GM12865 (cell line): ENCODE measurements at places on chromosomes 3 and 15.

- no peak for DNase-seq
Measured at GRCh38 chr3:59372346-59372745, 322.5 kb upstream of the CFAP20DC start.

DNA sequence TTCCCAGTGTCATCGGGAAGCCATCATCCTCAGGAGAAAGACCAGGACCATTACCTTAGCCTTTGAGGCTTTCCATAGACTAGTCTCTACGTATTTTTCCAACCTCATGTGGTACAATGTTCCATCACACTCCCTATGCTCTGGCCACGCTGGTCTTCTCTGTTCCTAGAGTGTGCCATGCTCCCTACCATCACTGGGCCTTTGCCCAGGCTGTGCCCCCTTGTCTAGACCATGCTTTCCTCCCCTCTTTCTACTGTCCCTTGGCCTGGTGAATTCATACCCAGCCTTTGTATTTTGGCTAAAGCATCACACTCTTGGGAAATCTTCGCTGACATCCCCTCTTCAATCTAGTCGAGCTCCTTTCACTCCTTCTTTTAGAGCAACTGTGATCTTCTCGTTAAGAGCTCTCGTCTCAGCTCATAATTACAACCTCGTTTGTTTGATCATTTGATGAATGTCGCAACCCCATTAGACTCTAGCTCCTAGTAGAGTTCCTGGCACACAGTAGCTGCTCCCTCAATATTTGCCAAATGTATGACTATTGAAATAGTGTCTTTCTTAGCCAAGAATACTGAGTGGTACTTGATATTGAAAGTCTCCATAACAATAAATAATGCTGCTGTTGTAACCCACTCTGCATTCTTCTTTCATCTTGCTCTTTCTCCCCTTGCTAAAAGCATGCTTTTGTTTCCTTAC is 100.2 kb upstream of the FAM3D start:
- DNase-seq, result no peak

DNA sequence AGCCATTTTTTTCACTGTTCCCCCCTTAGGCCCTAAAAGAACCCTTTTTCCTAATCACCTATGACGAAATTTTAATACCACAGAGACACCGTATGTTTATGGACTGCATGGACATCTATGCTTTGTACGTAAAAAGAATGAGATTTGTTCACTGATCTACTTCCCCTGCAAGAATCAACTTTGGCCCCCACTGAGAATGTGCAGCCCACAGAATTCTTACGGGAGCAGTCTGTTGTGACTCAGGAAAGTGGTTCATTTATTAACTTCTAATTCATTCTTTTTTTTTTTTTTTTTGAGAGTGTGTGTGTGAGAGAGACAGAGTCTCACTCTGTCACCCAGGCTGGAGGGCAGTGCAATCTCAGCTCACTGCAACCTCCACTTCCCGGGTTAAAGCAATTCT is 17.6 kb downstream of the EIF4E3 start:
- no peak for DNase-seq

- DNase-seq, result no peak
Measured at GRCh38 chr15:72445426-72445825, 28.7 kb upstream of the ARIH1 start.
